ENCODE measurements at places on chromosomes 5 and 9.

- DNase-seq, result no peak
These were observed 20.2 kb downstream of the SNX18 start for GRCh38 chr5:54537725-54538124.

DNA sequence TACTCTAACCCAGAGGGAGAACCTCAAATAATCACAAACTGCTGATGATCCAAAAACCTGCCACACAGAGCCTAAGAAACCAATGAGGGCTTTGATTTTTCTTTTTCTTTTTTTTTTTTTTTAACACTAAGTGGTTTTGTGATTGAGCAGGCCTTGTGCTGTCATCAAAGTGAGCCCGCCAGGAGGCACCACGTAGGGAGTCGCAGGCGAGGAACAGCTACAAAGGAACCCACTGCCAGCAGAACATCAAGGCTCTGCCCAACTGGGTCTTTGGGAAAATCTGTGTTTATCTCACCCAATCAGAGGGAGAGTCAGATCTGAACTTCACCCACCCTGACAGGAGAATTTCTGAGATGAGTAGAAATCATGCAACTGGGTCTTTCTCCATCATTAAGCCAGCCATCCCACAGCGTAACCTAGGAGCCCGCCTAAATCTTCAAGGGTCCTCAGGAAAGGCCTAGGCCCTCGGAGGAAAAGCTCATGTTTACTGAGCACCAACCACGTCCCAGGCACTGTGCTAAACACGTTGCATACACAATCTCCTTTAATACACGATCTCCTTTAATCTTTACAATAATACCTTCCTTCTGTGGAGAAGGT is 126.9 kb upstream of the FSTL4 start:
- no peak for DNase-seq

- DNase-seq, result peak; percentile 89
These were observed at the start of gene TRIM32 for GRCh38 chr9:116687074-116687753. Gene TRIM32, plus strand, starts transcription at chr9:116687305. Its CDS starts 10,438 bp downstream, at chr9:116697743.

DNA sequence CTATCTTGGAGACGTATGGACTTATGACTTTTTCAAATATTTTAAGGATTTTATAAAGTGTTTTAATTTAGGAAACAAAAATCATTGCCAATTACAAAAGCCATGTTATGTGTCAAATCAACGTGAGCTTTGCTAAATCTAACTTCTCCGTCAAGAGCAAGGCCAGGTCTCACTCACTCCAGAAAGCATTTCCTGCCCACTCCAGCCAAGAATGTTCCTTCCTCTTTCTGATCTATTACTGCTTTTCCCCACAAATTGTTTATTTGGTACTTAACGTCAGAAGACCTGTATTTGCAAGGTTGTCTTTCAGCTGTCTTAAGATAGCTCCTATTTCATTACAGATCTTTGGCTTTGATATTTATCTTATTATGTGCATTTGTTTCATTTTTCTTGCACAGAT is 193.5 kb upstream of the HAPLN1 start:
- DNase-seq, result no peak

DNA sequence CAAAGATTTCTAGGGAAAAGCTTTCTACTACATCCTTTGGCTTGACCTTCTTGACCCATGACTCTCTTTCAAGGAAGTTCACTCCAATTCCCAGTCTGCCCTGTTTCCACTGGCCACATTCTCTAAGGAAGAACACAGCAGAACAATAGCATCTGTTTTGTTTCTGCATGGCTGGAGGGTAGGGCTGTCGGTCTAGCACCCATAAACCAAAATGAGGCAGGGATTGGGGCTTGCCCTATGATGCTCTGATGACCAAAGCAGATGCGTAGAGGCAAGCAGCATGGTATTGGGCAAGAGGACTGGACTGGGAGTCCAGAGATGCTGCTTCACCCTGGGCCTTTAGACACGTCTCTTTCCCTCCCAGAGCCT is 24.1 kb downstream of the GOLGA2 start:
- DNase-seq, result no peak

GRCh38 chr5:44729536-44729935 is 79.2 kb upstream of the MRPS30 start:
- no peak for DNase-seq

DNA sequence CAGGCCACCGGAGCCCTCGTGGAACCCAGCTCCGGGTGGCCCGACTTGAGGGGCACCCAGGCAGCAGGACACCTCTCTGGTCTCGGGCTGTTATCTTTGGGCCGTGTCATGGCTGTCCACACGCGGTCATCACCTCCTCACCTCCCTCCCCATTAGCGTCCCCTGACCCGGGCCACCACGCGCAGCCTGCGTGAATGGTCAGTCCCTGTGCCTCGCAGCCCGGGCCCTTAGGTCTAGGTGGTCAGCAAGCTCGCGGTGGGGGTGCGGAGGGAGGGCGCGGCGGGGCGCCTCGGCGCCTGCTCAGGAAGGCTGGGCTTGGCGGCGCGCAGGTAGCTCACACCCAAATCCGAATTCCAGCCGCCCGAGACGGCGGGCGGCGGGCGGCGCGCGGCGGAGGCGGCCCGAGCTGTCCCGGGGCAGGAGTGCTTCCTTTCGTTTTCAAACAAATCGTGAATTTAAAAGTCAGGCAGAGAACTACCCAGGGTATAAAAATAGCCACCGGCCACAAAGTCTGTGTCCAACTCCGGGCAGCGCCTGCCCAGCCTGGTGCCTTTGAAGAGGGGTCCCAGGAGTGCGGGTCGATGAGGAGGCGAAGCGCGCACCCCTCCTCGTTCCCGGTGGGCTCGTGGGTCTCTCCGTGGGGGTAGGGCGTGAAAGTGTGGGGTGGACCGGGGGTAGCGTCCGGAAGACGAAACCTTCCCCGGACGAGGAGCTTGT is 1.0 kb upstream of the RXRA start:
- DNase-seq, result no peak

- DNase-seq, result no peak
These were observed 316.3 kb downstream of the FAM170A start for GRCh38 chr5:119945691-119946090.

GRCh38 chr9:113513536-113513935 is 50.0 kb downstream of the RGS3 start:
- no peak for DNase-seq

DNA sequence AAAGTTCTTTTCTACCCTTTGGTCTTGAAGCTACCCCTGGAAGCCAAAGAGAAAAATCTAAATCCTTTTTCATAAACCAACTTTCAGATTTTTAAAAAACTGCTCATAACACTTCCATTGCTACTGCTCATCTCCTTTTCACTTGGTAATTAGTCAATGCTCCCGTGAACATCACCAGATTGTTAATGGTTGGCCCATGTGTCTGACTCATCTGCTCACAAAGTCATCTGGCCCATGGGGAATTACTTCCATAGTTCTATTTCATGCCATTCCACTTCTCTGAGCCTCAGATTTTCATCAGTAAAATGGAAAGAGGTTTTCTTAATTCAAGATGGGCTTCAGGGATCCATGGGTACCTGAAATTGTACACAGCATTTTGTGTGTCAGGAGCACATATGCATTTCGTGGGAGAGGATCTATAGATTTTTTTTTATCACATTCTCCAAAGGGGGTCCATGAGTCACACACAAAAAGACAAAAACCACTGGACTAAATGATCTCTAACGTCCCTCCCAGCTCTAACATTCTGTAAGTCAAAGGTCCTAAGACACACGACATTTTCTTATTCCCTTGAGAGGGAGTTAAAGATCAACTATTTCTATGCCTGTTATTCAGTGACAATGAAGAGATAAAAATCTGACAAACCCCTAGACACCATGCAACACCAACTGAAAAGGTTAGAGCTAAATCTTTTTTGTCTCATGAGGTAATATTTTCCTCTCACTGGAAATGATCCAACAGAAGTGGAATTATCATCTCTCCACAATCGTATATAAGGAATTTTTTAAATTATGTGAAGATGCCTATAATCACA is 75.4 kb downstream of the TEX10 start:
- DNase-seq, result no peak

- DNase-seq, result no peak
These were observed 16.5 kb downstream of the SH3TC2 start for GRCh38 chr5:149046196-149046829.

DNA sequence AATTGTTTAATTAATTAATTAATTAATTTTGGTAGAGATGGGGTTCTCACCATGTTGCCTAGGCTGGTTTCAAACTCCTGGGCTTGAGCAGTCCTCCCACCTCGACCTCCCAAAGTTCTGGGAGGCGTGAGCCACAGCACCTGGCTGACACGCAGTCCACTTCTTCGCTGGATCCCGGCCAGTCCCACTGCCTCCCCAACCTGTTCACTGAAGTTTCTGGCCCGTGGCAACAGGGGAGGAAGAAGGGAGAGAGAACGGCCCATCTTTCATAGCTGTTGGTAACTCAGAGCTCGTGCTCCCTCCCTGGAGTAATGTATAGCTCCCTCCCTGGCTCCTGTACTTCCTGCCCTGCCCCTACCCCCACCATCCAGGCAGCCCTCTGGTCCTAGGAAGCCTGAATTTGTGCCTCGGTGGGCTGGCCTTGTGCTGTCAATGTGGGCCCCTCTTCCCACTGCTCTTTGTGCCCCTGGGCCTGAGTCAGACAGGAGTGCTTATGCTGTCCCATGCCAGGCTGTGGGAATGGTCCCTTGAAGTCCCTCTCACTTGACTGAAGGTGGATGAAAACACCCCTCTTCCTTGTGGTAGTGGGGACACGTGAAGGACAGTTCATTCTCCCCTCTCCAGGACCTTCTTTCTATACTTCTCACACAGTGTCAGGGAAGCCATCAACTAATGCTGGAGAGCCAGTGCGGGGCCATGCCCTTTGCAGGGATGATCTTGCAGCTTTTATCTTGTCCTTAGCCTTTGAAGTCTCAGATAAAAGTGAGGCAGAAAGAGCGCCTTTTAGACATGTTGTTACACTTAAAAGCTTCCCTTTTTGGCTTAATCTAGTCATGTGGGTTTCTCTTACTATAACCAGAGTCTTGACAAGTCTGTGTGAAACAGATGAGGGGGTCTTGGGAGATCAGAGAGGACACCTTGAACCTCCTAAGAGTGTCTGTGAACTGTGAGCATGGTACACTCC is 38.1 kb downstream of the ANGPTL2 start:
- DNase-seq, result no peak

DNA sequence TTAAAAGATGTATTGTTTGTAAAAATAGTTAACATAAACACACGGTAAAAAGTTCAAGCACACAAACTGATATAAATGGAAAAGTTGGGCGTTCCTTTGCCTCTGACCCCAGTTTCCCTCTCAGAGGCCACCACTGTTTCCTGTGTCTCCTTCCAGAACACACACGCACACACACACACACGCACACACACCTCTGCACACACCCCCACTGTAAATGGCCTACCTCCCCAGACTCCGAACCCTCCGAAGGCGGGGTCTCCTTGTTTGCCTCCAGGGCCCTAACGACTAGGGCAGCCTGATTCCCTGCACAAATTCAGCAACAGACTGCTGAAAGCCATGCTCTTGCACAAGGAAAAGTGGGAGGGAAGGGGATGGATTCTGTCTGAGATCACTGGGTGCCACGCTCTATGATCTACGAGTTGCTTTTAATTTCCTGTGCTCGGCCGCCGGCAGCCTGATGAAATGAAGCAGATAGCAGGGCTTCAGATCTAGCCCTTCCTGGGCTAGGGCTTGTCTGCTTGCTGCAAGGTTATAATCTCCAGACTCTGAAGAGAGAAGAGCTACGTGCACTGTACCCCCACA is 184.0 kb upstream of the IL12B start:
- DNase-seq, result no peak

DNA sequence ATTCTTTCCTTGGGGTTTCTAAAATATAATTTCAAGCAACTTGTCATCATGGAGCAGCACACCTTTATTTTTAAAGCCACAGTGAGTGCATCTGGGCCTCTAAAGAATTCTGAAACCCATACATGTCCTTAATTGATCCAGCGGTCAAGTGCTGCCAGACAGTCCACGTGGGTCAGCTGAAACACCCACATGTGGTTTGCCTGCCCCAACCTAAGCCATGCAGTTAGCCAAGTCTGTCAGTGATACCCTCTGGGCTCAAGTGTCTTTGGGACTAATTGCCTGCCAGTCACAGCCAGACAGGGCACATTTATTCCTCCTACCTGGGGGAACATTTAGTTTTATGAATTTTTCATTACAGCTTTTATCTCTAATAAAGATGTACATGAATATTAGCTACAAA is 291.4 kb upstream of the SLC30A5 start:
- no peak for DNase-seq

DNA sequence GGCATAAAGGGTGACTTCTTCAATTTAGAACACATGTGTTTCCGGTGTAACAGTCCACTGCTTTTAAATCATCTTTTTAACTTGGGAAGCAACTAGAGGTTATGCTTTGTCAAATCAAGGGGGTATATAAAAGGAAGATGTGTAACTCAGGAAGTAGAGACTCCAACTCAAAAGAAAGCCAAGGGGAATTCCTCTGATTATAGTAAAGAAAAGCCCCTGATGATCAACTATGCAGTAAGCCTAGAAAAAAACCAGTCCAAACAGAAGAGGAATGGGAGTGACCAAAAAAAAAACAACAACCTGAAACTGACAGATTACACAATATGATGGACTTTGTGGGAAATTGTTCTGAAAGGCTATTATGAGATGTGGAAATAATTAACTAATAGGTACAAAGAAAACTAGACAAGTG is 90.3 kb downstream of the AK8 start:
- DNase-seq, result no peak

GRCh38 chr5:1826235-1826980 is 25.2 kb downstream of the NDUFS6 start:
- no peak for DNase-seq

- DNase-seq, result no peak
These were observed 11.6 kb upstream of the PAPPA start for GRCh38 chr9:116141864-116142561.

GRCh38 chr9:89489548-89490530 is 8.1 kb downstream of the SEMA4D start:
- no peak for DNase-seq

- no peak for DNase-seq
These were observed 202.0 kb upstream of the NR3C1 start for GRCh38 chr5:143605403-143606005.
